ENCODE measurements at places on chromosomes 1 and 21.

DNA sequence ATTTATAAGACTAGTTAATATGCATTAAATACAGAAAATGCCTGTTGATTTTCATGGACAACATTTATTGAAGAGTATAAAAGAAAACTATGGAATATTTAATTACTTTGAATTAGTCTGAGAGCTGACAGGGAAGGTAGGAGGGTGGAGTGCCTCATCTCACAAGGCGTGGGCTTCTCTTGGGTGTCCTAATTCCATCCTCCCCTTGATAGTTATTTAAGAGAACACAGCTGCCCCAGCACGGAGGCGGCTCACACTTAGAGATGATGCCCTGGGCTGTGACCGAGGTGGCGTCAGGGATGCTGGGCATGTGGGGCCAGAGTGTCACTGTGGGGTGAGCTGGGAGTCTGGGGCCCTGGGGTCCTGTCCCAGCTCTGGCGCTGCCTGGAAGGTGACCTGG is 493.0 kb downstream of the PTPRU start:
- DNase-seq = no peak

DNA sequence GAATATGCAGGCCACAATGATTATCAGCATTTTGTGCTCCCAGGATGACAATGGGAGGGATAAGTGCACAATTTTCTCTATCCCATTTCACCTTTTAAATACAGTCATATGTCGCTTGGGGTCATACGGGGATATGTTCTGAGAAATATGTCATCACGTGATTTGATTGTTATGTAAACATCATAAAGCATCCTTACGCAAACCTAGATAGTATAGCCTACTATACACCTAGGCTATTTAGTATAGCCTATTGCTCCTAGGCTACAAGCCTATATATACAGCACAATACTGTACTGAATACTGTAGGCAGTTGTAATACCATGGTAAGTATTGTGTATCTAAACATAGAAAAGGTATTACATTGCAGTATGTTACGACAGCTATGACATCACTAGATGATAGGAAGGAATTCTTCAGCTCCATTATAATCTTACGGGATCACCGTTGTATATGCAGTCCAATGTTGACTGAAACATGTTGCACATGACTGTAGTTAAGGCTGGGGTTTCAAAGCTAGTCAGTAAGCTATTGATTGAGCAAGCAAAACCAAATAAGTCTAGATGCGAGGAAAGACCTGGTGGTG is 18.9 kb downstream of the RUSC1 start:
- no peak for DNase-seq

DNA sequence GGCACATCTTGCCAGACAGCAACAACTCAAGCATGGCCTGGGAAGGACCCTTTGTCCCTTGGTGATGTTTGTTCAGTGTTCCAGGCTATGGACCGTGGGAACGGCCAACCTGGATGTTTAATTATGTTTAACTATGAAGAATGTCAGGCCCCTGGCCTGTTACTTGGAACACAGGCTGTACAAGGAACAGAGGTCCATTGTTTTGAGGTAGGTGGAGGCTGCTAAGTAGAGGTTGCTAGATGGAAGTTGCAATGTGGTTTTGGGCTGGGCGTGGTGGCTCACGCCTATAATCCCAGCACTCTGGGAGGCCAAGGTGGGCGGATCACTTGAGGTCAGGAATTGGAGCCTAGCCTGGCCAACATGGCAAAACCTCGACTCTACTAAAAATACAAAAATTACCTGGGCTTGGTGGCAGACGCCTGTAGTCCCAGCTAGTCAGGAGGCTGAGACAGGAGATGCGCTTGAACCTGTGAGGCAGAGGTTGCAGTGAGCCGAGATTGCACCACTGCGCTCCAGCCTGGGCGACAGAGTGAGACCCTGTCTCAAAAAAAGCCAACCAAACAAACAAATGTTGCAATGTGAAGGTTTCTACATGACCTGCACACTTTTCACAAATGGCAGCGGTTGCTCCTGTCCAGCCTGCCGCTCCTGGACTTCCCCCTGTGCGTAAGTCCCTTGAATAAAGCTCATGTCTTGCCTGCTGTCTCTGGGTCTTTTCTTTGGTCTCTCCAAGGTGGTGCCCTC is 2.5 kb upstream of the LEFTY1 start:
- no peak for DNase-seq

- DNase-seq = no peak
These were observed 98.0 kb upstream of the CDC42BPA start for GRCh38 chr1:227416156-227416830.

DNA sequence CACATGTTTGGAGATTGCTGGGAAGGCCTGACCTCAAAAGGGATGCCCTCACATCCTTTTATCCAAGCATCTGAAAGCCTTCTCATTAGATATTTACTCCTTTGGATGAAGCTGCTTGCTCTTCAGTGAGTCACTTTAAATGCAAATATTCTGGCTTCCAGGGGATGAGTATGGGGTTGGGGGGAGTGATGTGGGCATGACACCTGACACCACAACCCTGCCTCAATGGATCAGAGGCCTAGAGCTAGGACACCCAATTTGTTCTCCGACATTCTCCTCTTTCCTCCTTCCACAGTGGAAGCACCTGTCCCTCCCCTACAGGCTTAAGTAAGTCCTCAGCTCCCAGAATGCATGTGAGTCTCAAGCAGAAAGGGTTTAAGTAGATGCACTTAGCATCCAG is 238.3 kb downstream of the OMA1 start:
- no peak for DNase-seq

DNA sequence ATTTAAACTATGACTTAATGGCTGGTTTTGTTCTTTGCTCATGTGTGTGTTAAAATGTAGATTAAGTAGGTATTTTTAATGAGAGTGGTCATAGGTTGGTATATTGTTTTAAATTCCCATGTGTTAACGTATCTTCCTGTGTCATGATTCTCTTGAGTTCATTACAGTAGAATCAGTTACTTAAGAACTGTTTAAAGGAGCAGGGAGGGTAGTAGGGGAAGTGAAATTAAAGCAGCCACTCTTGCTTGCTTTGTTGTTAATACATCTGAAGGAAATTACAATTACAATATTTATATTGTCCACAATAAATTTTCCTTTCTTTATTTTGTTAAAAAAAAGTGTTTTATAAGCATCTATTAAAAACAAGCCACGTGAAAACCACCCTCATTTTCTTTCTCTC is 119.2 kb upstream of the KIAA1614 start:
- no peak for DNase-seq

DNA sequence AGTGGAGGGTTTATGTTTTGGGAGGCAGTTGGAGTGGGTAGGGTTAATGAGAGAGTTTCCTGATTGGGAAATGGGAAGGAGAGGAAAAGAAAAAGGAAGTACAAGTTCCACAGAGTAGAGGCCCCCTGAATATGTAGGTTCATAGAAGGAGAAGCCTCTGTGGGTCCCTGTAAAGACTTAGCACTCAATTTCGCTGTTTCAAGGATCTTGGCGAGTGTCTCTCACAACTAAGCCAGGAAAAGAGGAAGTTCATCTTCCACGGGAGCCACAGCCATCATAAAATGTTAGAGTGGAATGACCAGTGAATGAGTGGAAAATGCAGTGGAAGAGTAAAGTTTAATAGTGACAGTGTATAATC is 17.4 kb upstream of the DPYD start:
- DNase-seq = no peak

DNA sequence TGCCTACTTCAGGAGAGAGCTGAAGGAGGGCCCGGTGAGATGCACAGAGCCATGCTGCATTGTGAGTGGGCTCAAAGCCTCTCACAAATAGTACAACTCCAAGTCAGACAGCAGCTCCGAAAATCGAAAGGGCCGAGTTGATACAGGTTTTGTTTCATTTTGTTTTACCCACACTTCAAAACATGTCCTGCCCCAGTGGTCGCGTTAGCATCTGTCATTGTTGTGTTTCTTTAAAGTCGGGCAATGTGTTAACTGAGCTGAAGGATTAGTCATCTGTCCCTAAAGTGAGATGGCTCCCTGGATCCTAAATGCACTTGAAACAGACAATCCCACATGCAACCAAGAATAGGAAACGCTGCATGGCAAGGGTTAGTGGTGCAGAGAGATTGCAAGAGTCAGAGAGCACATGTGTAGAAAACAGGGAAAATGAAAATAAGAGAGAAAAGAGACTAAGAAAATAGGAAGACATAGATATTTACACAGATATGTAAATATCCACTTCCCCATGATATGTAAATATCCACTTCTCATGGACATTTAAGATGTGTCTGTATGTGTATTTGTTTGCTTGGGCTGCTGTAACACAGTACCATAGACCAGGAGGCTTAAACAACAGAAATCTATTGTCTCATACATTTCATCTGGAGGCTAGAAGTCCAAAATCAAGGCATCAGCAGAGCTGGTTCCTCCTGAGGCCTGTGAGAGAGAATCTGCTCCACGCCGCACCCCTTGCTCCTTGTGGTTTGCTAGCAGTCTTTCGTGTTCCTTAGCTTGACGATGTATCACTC is 131.4 kb upstream of the RAB4A start:
- no peak for DNase-seq

DNA sequence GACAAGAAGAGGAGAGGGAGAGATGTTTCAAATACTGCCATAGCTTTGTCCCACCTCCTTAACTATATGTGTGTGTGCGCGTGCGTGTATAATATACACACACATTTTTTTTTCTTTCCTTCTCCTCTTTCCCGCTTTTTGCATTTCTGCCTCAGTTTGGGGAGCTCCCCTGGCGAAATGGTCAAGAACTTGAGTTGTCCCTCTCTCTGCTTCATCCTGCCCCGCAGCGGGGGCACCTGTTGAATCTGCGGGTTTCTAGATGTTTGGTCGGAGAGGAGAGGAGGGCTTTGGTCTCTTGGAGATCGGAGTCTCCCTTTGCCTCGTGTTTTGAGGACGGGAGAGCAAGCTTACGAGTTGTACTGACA is 504 bp downstream of the SCCPDH start:
- no peak for DNase-seq

DNA sequence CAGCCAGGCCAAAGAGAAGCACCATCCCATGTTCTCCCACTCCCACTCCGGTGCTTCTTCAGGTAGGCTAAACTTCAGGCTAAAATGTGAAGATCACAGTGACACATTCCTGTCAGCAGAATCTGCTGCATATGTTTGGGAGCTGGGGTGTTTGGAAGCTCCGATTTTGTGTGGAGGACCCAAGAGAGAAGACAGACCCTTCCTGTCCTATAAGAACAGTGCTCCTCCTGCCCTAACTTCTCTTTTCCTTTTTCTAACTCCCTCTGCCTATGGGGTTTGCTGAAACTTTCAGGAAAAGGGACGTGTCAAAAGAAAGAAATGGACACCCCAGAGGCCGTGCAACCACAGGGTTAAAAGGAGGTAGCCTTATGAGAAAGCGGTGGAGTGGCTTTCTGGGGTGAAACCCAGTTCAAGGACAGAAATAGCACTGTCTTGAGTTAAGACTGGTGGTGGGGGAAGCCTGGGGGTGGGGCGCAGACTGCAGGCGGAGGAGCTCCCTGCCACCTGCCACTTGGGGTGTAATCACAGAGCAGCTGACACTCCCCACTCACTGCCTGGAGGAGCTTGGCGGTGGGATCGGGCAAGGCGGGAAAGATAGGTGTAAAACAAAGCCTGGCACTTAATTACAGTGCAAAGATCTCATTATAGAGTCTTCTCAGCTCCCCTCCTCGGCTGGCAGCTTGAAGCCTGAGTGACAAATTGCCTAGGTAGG is 645 bp upstream of the TLR5 start:
- peak; percentile 12 for DNase-seq

GRCh38 chr1:184866991-184867788 is 107.1 kb downstream of the NIBAN1 start:
- DNase-seq = no peak

- DNase-seq = no peak
These were observed 5.3 kb upstream of the PFKL start for GRCh38 chr21:44294391-44295162.

DNA sequence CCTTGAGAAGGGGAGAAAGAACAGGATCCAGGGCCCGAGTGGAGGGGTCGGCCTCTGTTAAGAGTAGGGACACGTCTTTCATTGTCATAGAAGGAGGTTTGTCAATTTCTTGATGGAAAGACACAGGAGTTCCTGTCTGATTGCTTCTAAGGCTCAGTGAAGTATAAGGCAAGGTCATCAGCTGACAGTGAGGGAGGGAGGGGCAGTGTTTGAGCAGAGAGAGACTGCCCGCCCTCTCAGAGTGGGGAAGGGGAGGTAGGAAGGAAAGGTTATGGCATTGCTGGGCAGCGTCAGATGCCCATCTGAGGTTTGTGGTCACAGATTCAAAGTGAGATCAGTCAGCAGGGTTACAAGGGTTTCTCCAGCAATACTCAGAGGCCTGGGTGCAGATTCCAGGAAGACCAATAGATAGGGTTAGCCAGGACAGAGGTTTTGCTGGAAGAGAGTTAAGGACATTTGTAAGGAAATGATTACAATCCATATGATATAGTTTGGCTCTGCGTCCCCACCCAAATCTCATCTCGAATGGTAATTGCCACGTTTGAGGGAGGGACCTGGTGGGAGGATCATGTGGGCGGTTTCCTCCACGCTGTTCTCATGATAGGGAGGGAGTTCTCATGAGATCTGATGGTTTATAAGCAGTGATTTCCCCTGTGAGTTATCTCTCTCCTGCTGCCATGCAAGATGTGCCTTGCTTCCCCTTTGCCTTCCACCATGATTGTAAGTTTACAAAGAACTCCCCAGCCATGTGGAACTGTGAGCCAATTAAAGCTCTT is 127.2 kb upstream of the GJB5 start:
- DNase-seq = no peak

- no peak for DNase-seq
These were observed at the start of gene F11R for GRCh38 chr1:161020509-161021164. F11R (minus strand) TSS chr1:161021152; CDS start chr1:161021073, 79 bp downstream.

- no peak for DNase-seq
These were observed 11.6 kb downstream of the UBE2J2 start for GRCh38 chr1:1262071-1262470.

GRCh38 chr1:214584805-214585766 is 17.9 kb upstream of the CENPF start:
- no peak for DNase-seq

GRCh38 chr1:196977278-196977677 is at the start of gene CFHR5:
CFHR5 (plus strand) TSS chr1:196977556; CDS start chr1:196977665, 109 bp downstream.
- no peak for DNase-seq

GRCh38 chr1:178603926-178604325 is 91.0 kb downstream of the TEX35 start:
- DNase-seq = no peak

- DNase-seq = no peak
These were observed 115.9 kb downstream of the NTMT2 start for GRCh38 chr1:170261669-170262068.

GRCh38 chr1:113769601-113769970 is 10.3 kb upstream of the PHTF1 start:
- no peak for DNase-seq

DNA sequence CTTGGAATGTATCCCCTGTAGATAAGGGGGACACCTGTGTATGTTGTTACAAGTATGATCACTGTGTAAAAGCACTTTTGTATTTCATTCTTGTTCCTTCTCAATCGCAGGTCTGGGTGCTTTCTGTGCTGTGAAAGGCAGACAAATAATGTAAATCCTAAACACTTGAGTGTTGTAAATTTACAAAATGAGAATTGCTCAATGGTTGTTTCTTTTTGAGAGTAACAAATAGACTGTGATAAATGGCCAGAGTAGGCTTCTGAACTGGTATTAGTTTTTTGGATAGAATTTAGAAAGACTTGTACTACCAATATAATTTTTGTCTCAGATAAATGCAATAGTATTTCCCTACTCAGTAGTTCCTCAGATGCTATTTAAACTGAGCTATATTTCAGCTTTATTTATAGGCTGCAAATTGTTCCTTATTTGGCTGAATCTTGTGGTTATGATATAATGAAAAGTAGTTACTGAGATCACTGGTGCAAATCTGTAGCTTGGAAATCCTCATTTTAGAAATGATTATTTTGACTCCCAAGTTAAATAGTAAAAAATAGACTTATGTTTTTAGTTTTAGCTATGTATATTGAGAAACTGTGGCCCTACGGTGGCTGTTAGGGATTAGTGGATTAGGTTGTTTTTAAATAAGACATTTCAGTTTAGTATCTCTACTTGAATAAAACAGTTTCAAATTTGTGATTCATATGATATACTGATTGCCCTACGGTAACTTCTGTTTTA is 9.2 kb downstream of the BACH1 start:
- no peak for DNase-seq
